Activated CD4-positive, alpha-beta memory T cell treated with anti-CD3 and anti-CD28 coated beads for 36 hours (primary cell): ENCODE measurements at places on chromosomes 4 and X. TPM values are rescaled to one million over a fixed set of nuclear protein-coding genes. Genes with fewer than 3 reads are reported as not detected.
A peak's percentile ranks its signal among the peaks of the same experiment; 100 is the strongest.

- no peaks in the 10 kb centered on the region for H3K27me3 ChIP-seq
- peak overlapping the region; percentile 86 for H3K4me3 ChIP-seq
- peaks cover 23% of the 10 kb centered on the region for H3K36me3 ChIP-seq
- peak overlapping the region; percentile 98 for H3K27ac ChIP-seq
Observed at GRCh38 chrX:153926552-153926857, 441 bp upstream of the ARHGAP4 start.

DNA sequence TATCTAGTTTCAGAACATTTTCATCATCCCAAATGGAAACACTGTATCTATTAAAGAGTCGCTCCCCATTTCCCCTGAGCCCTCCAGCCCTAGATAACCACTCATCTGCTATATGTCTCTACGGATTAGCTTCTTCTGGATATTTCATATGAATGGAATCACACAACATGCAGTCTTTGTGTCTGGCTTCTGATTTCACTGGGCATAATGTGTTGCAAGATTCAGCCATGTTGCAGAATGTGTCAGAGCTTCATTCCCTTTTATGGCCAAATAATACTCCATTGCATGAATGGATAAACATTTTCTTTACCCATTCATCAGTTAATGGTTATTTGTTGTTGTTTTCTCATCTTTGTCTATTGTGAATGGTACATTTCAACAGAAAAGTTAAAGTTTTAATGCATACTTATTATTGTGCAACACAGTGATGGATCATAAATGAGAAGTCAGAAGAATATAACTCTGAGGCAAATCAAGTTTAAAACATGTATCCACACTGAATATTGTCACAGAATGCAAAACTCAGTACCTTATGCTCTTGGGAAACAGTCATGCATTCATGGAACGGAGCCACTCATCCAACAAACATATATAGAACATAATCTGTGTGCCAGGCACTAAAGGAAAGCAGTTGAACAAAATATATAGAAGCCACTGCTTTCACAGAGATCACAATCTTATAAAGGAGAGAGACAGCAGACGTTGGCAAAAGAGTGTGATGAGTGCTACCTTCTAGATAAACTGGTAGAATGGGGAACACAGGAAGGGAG, 57.8 kb upstream of the MAGEA4 start:
- no peak for DNase-seq
- no peak overlapping the region for H3K27ac ChIP-seq
- no peaks in the 10 kb centered on the region for H3K4me1 ChIP-seq
- H3K27me3 ChIP-seq, result peaks cover 2% of the 10 kb centered on the region
- H3K36me3 ChIP-seq, result no peaks in the 10 kb centered on the region

DNA sequence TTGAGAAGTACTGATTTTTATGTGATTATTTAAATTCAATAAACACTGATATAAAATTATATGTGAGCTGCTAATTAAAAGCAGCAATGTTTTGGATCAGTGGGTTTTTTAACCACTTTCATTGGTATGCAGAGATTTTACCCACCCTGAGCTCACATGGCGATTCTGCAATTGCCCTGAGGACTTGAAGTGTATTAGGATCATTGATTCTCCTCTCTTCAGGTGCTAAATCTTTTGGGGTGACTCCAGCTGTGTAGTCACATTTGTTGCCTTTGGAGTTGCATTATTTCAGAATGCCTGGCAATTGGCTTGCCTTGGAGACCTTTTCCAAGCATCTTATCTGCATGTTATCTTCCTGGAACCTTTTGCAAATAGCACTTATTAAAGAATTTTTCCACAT, 51.3 kb downstream of the UGT8 start:
- H3K27me3 ChIP-seq, result peaks cover 3% of the 10 kb centered on the region
- H3K36me3 ChIP-seq, result no peaks in the 10 kb centered on the region
- H3K4me1 ChIP-seq, result no peaks in the 10 kb centered on the region
- H3K4me3 ChIP-seq, result no peak overlapping the region

KIF4A gene
- 26.4 TPM for total RNA-seq

DNA sequence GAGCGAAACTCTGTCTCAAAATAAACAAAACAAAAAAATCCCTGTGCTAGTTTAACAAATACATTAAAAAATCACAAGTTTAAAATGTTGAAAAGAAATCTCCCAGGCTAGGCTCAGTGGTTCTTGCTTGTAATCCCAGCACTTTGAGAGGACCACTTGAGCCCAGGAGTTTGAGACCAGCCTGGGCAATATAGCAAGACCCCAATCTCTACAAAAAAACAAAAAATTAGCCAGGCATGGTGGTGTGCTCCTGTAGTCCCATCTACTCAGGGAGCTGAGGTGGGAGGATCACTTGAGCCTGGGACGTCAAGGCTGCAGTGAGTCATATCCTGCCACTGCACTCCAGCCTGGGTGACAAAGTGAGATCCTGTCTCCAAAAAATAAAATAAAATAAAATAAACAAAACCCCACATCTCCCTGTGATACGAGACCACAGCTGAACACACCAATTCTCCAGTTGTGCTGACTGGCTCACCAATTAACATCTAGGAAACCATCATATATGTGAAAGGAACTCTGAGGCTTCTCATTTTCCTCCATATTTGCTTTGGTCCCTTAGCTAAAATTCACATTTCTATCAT, 7.3 kb downstream of the RPS4X start:
- H3K4me1 ChIP-seq, result peaks cover 42% of the 10 kb centered on the region
- no peak overlapping the region for H3K4me3 ChIP-seq
- no peaks in the 10 kb centered on the region for H3K27me3 ChIP-seq

DNA sequence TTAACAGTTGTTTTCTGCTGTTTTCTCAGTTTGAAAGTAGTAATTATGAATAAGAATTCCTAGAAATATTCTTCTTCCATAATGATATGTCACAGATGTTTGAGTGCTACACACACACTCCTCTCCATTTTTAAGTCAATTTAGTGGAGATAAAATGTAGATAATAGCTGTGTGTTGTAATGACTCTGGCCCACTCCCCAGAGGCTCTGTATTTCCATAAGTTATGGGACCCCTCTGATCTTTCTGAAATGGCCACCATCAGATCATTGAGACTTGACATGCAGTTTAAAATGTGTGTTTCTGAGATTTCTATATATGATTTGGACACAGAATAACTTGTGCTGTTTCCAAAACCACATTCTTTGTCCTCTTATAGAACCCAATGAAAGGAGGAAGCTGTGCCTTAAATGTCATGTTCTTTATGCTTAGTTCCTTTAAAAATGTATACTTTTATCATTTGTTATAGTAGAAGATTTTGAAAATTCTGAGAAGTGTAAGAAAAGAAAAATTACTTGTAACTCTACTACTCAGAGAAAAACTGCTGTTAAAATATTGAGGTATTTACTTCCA, 46.4 kb downstream of the GAB1 start:
- H3K4me1 ChIP-seq, result no peaks in the 10 kb centered on the region
- H3K27me3 ChIP-seq, result peaks cover 7% of the 10 kb centered on the region
- no peak for DNase-seq
- H3K4me3 ChIP-seq, result no peak overlapping the region
- H3K27ac ChIP-seq, result no peak overlapping the region

- no peak for DNase-seq
- H3K4me1 ChIP-seq, result peaks cover 3% of the 10 kb centered on the region
- H3K4me3 ChIP-seq, result no peak overlapping the region
- H3K27ac ChIP-seq, result no peak overlapping the region
Observed at GRCh38 chr4:56874166-56874565, 33.5 kb upstream of the REST start.

GRCh38 chrX:151633157-151633556, 62.1 kb upstream of the PRRG3 start:
- no peak overlapping the region for H3K27ac ChIP-seq
- no peaks in the 10 kb centered on the region for H3K36me3 ChIP-seq
- H3K4me1 ChIP-seq, result no peaks in the 10 kb centered on the region

DCAF4L1 gene
- total RNA-seq, result 0.10 TPM

GRCh38 chr4:47462799-47463234, 685 bp downstream of the COMMD8 start:
- peaks cover 6% of the 10 kb centered on the region for H3K36me3 ChIP-seq
- no peaks in the 10 kb centered on the region for H3K27me3 ChIP-seq
- peak overlapping the region; percentile 85 for H3K4me3 ChIP-seq
- peak overlapping the region; percentile 68 for H3K27ac ChIP-seq

- no peaks in the 10 kb centered on the region for H3K36me3 ChIP-seq
- H3K4me3 ChIP-seq, result no peak overlapping the region
- H3K27ac ChIP-seq, result no peak overlapping the region
- DNase-seq, result no peak
Observed at GRCh38 chrX:4320436-4320947, 607.0 kb upstream of the PRKX start.

- DNase-seq, result no peak
- H3K27me3 ChIP-seq, result no peaks in the 10 kb centered on the region
- no peak overlapping the region for H3K4me3 ChIP-seq
Observed at GRCh38 chr4:101993842-101994775, 203.6 kb downstream of the BANK1 start.

GRCh38 chr4:5720980-5721379, 10.0 kb downstream of the EVC start:
- no peak for DNase-seq
- H3K36me3 ChIP-seq, result no peaks in the 10 kb centered on the region
- no peaks in the 10 kb centered on the region for H3K4me1 ChIP-seq
- H3K27ac ChIP-seq, result no peak overlapping the region

RAB33A gene
- total RNA-seq, result 29.6 TPM

DNA sequence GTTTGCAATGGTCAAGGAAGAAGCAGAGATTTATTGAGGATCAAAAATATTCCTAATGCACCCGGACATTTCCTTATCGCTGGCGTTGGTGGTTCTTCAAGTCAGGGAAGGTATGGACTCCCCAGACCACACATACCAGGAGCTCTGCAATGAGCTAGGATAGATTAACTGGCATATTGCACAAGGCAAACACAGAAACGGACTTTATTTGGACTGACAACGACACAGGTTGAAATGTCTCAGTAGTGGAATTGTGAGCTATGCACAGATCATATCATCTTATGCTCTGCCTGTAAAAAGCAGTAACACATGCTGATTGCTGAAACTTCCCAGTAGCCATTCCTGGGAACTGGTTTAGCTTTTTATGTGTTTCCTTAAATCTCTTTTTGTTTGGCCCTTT, 1.7 kb downstream of the TSPAN7 start:
- no peaks in the 10 kb centered on the region for H3K27me3 ChIP-seq
- H3K4me1 ChIP-seq, result peaks cover 2% of the 10 kb centered on the region
- no peak overlapping the region for H3K4me3 ChIP-seq
- H3K27ac ChIP-seq, result no peak overlapping the region
- no peaks in the 10 kb centered on the region for H3K36me3 ChIP-seq
- no peak for DNase-seq
